ENCODE measurements at places on chromosomes 7 and 10.

DNA sequence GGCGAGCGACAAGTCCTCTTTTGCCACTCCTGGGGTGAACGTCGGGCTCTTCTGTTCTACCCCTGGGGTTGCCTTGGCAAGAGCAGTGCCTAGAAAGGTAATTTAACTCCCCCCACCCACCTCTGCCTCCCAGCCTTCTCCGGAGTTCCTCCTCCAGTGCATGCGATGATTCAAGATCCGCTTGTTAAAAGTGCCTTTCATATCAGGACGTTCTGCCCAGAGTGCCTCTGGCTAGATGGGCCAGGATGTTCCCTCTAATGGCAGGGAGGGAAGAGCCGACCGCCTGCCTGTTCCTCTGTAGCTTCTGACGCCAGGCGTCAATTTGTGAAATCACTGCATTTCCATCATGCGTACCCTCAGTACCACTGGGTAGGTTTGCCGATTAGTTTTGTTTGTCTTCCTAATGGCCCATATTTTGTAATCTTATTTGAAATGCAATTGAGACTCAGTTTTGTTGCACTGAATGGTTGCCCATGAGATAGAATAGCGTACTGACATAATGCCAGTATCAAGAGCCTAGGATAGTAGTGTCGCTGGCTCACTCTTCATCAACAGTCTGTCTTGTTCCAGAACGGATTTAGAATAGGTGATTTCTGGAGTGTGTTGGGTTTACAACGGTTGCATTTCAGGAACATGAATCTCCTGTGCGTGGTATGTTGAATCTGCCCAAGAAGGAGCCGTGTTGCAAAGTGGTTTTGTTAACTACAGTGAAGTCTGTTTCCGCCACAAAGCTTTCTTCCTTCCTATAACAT, 13.5 kb downstream of the ECHDC3 start:
- DNase-seq, result no peak

DNA sequence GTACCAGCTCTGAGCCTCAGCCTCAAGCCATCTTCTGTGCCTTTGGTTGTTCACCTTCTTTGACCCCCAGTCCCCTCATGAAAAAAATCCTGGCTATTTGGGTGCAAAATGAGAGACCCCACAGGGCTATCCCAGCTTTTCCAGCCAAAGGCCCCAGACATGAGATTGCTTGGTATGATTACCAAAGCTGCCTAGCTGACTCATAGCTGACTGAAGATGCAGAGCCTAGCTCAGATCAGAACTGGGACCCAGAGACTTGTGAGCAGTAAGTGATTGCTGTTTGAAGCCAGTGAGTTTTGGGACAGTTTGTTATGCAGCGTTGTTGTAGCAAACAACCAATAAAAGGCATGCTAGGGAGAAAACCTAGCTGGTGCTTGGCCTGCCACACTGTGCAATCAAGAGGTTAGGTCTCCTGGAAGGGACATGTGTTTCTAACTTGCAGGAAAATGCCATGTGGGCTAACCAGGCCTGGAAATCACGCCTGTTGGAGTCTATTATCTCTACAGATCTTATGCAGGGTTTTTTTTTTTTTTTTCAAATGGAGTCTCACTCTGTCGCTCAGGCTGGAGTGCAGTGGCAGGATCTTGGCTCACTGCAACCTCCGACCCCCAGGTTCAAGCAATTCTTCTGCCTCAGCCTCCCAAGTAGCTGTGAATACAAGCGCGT, 48.0 kb upstream of the DAGLB start:
- DNase-seq, result no peak

GRCh38 chr10:29158066-29158465, 130.8 kb upstream of the LYZL1 start:
- no peak for DNase-seq

- DNase-seq, result no peak
Measured at GRCh38 chr10:1189166-1190051, 133.2 kb downstream of the WDR37 start.

DNA sequence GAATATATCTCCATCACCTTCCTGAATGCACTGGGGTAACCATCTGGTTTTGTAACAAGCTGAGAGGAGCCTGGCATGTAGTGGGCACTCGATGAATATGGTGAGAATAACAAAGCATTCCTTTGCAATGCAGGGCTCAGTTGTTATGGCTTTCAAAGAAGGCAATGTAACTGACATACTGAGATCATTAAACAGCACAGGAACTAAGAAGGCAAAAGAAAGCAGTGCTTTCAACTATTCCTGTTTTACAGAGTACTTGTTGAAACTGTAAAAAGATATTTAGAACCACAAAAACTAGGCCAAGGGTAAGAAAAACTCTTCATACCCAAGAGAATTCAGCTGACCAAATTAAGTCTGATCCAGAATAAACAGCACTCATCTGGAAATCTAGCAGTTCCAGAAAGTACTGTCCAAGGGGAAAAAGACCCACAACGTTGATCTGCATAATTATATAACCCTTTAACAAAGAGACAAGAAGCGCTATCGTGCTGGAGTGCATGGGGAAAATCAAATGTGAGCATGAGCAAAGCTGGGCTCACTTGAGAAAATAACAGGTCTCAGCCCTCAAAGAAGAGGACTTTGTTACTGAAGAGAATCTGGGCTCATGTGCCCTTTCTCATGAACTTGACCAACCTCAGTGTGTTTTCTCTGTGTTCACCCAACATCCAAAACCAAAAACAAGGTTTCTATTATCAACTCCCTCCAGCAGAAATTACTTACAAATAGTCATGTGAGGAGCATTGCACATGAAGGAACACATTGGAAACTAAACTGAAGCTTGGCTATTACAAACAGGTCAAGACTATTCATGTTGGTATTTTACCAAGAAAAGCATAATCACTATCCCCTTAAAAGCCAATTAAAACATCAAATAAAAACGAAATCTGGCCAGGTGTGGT, 116.2 kb downstream of the AVL9 start:
- no peak for DNase-seq

DNA sequence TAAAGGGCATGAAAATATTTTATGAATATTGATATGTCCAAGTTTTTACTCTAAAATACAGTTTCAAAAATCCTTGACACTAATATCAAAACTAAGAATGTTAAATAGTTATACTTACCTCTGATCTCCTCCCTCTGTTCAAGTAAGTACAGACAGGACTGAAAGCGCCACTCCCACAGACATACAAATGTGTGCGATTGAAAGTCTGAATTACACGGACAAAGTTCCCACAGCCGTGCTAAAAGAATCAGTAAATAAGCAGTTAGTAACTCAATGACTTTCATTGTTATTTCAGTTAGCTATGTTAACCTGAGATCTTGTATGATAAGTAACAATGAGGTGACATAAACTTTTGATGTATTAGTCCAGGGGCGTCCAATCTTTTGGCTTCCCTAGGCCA, 100.7 kb downstream of the SEMA3C start:
- no peak for DNase-seq

DNA sequence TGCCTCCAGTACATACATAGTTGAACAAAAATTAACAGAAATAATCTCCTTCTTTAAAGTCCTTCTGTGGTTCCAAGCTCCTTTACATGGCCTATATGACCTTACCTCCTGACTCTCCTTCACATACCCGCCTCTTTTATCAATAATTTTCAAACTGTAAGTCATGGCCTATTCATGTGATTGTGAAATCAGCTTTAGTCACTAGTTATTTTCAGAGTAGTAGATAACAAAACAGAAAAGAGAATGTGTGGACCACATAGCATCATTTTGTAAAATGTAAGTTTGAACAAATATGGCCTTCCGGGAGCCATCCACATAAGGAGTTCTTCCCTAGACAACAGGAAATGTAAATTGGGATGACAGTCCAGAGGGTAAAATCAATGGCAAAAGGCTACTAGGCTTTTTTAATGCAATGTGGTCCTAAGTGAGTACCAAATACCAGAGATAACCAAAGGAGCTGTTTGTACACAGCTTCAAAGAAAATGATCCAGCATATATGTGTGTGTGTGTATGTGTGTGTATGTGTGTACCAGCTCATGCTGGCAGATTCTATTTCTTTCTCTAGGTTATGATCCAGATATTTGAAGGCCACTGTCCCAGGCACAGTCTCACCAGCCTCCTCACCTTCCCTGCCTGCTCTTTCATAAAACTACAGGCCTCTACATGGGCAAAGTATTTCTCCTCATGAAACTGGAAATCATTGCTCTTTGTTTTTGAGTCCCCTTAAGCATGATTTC, 12.3 kb upstream of the FAM133B start:
- DNase-seq, result no peak

DNA sequence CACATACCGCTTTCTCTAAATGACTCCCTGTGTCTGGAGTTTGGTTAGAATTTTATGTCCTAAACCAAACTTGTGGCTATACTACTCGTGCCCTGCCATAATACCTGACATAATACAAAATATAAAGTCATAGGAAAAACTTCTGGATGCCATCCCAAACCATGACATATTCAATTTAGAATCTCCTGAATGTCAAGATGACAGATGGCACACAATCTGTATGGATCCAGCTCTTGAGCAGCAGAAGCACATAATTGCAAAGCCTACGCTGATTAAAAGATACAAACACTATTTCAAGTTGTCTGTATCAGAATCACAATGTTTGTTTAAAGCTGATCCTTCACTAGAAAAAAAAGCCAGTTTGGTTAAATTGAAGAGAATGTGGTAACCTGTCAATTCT, 22.4 kb upstream of the CDC14C start:
- no peak for DNase-seq

GRCh38 chr10:4070921-4071660, 286.1 kb upstream of the KLF6 start:
- DNase-seq, result no peak

GRCh38 chr10:43069579-43069978, 7.3 kb upstream of the RET start:
- no peak for DNase-seq

- no peak for DNase-seq
Measured at GRCh38 chr10:21526860-21527597, 1.5 kb upstream of the SKIDA1 start.
